ENCODE measurements at places on chromosomes 3 and 15. TPM values are rescaled to one million over a fixed set of nuclear protein-coding genes. Genes with fewer than 3 reads are reported as not detected.

GRCh38 chr3:194067949-194068362, 68.0 kb upstream of the HES1 start:
- no peak for DNase-seq

TERC gene
- 10.8 TPM for total RNA-seq

DNA sequence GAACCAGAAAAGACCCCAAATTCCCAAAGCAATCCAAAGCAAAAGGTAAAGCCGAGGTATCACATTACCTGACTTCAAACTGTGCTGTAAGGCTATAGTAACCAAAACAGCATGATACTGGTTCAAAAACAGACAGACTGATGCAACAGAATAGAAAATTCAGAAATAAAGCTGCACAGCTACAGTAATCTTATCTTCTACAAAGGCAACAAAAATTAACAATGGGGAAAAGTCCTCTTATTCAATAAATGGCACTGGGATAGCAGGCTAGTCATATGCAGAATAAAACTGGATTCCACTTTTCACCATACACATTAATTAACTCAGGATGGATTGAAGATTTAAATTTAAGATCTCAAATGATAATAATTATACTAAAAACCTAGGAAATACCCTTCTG, 392.6 kb upstream of the CBLB start:
- DNase-seq = no peak

PLA2G4D gene
- not detected for total RNA-seq

GRCh38 chr3:13666781-13667709, 118.1 kb downstream of the FBLN2 start:
- DNase-seq = no peak

DNA sequence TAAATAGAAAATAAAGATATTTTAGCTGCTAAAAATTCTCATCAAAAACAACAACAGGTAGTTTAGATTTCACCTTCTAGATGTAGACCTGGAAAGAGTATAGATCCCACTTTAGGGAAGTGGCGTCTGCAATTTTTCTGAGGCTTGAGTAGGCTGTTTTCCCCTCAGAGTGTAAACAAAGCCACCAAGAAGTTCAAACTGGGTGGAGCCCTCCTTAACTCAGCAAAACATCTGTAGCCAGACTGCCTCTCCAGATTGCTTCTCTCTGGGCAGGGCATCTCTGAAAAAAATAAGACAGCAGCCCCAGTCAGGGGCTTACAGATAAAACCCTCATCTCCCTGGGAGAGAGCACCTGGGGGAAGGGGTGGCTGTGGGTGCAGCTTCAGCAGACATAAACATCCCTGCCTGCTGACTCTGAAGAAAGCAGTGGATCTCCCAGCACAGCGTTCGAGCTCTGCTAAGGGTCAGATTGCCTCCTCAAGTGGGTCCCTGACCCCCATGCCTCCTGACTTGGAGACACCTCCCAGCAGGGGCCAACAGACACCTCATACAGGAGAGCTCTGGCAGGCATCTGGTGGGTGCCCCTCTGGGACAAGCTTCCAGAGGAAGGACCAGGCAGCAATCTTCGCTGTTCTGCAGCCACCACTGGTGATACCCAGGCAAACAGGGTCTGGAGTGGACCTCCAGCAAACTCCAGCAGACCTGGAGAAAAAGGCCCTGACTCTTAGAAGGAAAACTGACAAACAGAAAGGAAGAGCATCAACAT, 259.6 kb downstream of the STXBP5L start:
- no peak for DNase-seq

DNAJB8 gene
- total RNA-seq = not detected

BMF gene
- total RNA-seq = 4.0 TPM

- DNase-seq = no peak
Measured at GRCh38 chr3:176785171-176785570, 412.1 kb downstream of the TBL1XR1 start.

- no peak for DNase-seq
Measured at GRCh38 chr15:39788800-39789565, 6.3 kb upstream of the FSIP1 start.
